ENCODE measurements at places on chromosomes 5 and 9. TPM values are rescaled to one million over a fixed set of nuclear protein-coding genes. Genes with fewer than 3 reads are reported as not detected.

The C1QTNF2 gene
- not detected for total RNA-seq

The ISCA1 gene
- 19.1 TPM for total RNA-seq

The DDX46 gene
- 70.6 TPM for total RNA-seq

The OR1K1 gene
- not detected for total RNA-seq

The LRRC19 gene
- not detected for total RNA-seq

The CDKN2B-AS1 gene
- total RNA-seq: not detected

The SLC36A3 gene
- not detected for total RNA-seq

The SNCB gene
- total RNA-seq: not detected

The FOXD4L4 gene
- not detected for total RNA-seq

The STKLD1 gene
- 0.20 TPM for total RNA-seq

The CCL27 gene
- total RNA-seq: not detected

The OTP gene
- 0.16 TPM for total RNA-seq

The ARL14EPL gene
- total RNA-seq: 0.20 TPM

The CLIC3 gene
- total RNA-seq: 0.18 TPM
